ENCODE measurements at places on chromosomes 1 and 21. TPM values are rescaled to one million over a fixed set of nuclear protein-coding genes. Genes with fewer than 3 reads are reported as not detected.
A peak's percentile ranks its signal among the peaks of the same experiment; 100 is the strongest.

GRCh38 chr1:165793951-165794350 is 25.3 kb upstream of the TMCO1 start:
- no peak for DNase-seq

GRCh38 chr1:14027099-14027498 is 327.1 kb downstream of the PRDM2 start:
- no peak for DNase-seq

- no peak for DNase-seq
Measured at GRCh38 chr1:201448990-201449389, 20.0 kb downstream of the PHLDA3 start.

DNA sequence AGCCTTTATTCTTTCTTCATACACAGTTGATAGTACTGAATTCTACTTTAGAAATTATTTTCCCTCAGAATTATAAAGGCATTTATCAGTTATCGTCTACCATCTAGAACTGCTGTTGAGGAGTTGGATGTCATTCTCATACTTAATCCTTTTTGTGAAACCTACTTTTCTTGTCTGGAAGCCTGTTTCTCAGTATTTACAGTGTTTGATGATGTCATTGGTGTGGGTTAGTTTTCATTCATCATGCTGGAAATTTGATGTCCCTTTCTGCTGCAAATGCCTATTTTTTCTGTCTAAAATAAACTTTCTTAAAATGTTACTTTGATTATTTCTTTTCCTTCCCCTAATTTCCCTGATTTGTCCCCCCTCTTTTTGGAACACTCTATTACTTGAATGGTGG is 22.8 kb upstream of the ZNF281 start:
- DNase-seq = no peak

DNA sequence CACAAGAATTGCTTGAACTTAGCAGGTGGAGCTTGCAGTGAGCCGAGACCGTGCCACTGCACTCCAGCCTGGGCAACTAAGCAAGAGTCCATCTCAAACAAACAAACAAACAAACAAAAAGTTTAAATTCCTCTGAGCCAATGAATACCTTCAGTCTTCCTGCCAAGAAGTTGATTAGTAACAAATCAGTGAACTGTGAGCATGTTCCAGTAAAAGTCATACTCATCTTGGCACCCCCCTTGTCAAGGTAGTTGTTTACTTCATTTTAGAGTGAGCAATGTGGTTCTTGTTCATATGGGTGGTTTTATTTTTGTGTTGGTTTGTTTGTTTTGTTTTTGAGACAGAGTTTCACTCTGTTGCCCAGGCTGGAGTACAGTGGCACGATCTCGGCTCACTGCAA is 18.0 kb upstream of the SLC2A7 start:
- no peak for DNase-seq

DNA sequence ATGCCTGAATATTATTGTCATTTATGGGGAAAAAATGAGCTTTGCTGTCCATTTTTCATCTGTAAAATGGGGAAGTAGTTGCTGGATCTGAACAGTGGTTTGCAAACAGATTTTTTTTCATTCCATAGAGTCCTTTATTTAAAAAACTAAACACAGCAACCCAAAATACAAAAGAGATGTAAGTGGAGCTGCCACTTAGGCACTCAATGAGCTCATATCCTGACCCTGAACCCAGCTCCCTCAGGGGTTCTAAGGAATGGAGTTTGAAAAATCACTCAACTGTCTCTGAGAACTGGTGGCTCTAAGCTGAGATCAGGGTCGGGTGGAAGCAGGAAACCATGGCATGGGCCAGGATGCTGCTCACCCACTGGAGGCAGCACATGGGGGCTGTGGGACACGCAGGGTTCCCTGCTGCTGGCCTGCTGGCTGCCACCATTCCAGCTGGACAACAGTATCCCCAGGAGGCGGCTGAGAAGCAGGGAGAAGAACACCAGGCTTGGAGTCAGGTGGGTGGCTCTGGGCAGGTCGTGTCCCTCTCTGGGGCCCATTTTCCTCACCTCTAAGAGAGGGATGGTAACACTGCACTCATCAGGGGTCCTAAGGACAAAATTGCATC is 9.6 kb upstream of the ECE1 start:
- no peak for DNase-seq

GRCh38 chr21:26956216-26956615 is 10.7 kb downstream of the ADAMTS5 start:
- no peak for DNase-seq

- DNase-seq = no peak
Measured at GRCh38 chr21:33541105-33541711, 709 bp downstream of the GART start.

GRCh38 chr21:34935452-34935851 is 113.7 kb downstream of the RUNX1 start:
- no peak for DNase-seq

- DNase-seq = no peak
Measured at GRCh38 chr1:231879296-231879695, 252.7 kb downstream of the DISC1 start.

GRCh38 chr1:41274752-41275545 is 32.8 kb upstream of the SCMH1 start:
- no peak for DNase-seq

DNA sequence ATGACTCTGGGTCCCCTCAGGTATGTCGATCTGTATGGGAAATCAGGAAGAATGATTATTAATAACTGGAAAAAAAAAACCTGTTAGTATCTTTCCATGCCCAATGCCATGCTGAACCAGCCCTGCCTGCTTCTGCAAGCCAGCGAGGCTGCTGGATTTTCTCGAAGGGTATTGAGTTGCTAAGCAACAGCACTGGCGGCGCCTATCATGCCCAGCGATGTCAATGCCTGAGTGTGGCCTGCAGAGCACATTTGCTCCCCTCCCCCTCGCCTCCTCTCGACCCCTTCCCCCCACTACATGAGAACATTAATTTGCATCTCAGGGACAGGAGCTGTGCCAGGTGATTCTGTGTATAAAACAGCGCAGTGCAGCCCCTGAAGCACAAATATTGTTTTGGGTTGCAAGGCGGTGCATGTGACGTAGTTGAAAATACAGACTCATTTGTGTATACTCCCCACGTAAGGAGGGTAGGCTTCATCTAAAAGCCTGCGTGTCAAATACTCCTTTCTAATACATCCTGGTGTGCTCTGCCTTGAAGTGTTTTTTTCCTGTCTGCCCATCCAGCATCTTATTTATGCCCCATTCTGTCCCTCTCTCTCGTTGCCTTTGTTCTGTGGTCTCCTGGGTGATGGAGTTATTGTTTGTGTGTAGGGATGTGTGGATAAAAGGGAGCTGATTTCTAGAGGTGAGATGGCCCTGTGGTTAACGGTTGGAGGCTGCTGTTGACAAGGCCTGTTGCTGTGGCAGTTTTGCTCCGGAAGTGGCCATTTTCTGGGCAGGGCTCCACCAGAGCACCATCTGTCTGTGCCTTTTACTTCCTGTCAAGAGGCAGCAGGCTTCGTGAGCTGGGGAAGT is 32.7 kb upstream of the ATP5PO start:
- DNase-seq = peak; percentile 71

GRCh38 chr1:182615468-182616129 is 11.4 kb upstream of the RGS16 start:
- peak; percentile 54 for DNase-seq

DNA sequence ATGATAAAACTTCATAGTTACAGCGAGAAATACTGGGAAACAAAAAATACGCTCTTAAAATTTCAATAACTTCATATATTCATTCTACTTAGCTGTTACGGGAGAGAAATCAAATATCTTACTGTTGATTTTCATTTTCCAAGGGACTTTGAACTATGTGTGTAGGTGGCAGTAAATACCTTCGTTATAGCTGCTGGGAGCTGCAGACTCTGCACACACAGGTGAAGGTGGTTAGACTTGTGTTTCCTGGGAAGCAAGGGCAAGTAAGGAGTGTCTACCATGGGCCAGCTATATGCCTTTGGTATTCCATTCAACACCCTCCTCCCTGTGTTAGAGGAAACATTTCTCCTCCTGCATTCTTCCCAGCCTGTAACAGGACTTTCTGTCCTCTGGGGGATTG is 51.4 kb upstream of the DIRAS3 start:
- DNase-seq = no peak

- DNase-seq = no peak
Measured at GRCh38 chr1:208606959-208607358, 362.8 kb upstream of the PLXNA2 start.

DNA sequence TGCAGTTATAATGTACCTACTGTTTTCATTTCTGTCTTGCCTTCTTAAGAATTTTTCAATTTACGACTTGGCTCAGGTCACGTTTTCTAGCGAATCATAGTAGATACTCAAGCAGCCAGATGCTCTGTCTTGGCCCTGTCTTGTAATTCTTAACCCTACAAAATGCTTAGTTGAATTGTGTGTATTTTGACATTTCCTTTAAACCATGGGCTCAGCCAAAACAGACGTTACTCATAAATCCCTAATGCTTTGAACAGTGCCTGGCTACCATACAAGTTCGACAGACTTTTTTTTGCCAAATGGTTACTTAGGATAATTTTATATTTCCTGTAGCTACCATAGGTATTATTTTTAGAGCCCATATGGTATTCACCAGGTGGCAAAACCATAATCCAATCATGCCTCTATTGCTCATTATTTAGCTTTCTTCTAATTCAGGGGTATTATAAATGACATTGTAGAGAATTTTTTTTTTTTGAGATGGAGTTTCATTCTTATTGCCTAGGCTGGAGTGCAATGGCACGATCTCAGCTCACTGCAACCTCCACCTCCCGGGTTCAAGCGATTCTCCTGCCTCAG is 54.3 kb downstream of the KCNK1 start:
- DNase-seq = no peak

The OR2T2 gene
- total RNA-seq = 0.15 TPM

The BTF3L4 gene
- total RNA-seq = 40.6 TPM

The AADACL4 gene
- not detected for total RNA-seq

The IQGAP3 gene
- total RNA-seq = not detected

The KIF21B gene
- total RNA-seq = 78.4 TPM

The FAM131C gene
- total RNA-seq = not detected

The ANKRD65 gene
- not detected for total RNA-seq

The ABCA4 gene
- not detected for total RNA-seq
